ENCODE measurements at places on chromosomes 7 and 10.

- DNase-seq = no peak
Measured at GRCh38 chr7:46871516-46871915, 710.4 kb downstream of the TNS3 start.

- no peak for DNase-seq
Measured at GRCh38 chr7:47416492-47417480, 165.1 kb downstream of the TNS3 start.

- DNase-seq = no peak
Measured at GRCh38 chr7:1677206-1678080, 7.4 kb downstream of the ELFN1 start.

- DNase-seq = no peak
Measured at GRCh38 chr7:2708041-2708440, 20.0 kb downstream of the AMZ1 start.
